ENCODE measurements at places on chromosomes 1 and 21.

DNA sequence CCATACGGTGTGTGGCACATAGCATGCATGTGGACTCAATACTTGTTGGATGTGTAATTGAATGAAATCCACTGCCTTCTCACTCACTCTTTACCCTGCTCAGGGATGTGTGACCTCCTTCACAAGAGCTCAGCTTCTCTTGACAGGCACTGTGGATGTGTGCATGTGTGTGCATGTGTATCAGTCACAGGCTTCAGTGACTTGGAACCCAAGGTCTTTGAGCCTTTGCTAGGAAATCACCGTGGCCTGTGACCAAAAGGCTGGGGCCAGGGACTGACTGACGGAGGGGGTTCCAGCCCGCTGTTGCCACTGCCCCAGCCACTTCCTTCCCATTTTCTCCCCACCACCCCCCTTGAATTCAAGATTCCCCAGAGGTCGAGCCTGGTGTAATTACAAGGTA lies 144.4 kb upstream of the POU3F1 start:
- no peak for DNase-seq

DNA sequence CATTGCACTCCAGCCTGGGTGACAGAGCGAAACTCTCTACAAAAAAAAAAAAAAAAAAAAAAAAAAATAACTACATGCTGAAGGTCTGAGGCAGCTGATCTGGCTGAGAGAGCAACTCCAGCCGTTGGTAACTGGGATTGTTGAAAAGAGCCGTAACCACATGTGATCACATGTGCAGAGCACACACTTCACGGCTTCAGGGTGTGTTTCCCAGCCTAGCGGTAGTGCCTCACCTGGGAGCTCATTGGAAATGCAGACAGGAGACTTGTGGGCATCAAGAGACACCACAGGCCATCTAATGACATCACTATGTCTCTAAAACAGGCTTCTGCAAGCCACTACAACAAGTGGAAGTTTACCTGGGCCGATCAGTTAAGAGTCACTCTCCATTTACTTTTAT lies 11.8 kb upstream of the OTUD7B start:
- peak; percentile 17 for DNase-seq

DNA sequence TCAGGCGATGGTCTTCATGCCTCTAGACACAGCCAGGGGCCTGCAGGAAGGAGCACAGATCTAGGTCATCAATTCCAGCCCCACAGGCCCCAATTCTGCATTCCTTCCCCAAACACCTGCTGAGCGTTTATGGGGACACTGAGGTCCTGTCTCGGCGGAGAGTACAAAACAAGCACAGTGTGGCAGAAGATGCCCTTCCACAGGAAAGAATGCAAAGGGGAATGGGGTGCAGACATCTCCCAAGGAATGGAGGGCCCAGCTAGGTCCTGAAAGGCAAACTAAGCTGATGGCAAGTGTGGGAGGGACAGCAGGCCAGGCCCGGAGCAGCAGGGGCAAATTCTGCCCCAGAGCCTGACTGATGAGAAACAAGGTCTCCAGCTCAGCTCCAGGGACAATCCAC lies 3.5 kb upstream of the S100A8 start:
- DNase-seq: no peak

- no peak for DNase-seq
Measured at GRCh38 chr1:67713057-67713846, 28.3 kb downstream of the GADD45A start.

- no peak for DNase-seq
Measured at GRCh38 chr1:231803353-231803752, 176.8 kb downstream of the DISC1 start.

DNA sequence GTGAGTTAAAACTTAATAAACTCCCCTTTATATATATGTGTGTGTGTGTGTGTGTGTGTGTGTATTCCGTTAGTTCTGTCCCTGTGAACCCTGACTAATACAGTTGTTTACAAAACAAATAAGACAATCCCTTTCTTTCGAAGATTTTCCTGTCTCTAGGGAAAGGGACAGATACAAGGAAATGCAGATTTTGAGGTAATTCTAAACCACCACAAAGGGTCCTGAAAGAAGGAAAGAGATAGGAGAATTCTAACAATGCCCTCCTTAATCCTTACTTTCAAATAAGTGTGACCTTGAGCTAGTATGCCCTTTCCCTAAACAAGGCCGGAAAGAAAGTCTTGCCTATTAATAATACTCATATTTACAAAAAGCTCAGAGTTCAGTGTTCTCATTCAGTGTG lies 164.8 kb upstream of the COL11A1 start:
- no peak for DNase-seq

DNA sequence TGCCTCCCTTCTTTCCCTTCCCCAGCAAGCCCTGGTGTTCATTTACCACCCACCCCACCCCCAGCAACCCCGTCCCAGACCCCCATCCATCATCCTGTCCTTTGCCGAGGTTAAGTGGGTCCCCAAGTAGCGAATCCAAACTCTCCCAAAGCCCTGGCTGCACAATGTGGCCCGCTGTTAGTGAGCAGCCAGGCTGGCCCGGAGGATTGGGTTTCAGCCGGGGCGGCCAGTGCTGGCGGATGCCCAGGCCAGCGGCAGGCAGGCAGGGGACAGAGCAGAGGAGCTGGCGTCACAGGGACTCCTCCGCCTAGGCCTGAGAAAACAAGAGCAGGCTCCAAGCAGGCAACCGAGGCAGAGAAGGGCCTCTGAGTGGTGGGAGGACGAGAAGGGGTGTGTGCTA lies 61.4 kb downstream of the EPHB2 start:
- no peak for DNase-seq

- no peak for DNase-seq
Measured at GRCh38 chr1:5297180-5297885, 642.9 kb downstream of the AJAP1 start.

DNA sequence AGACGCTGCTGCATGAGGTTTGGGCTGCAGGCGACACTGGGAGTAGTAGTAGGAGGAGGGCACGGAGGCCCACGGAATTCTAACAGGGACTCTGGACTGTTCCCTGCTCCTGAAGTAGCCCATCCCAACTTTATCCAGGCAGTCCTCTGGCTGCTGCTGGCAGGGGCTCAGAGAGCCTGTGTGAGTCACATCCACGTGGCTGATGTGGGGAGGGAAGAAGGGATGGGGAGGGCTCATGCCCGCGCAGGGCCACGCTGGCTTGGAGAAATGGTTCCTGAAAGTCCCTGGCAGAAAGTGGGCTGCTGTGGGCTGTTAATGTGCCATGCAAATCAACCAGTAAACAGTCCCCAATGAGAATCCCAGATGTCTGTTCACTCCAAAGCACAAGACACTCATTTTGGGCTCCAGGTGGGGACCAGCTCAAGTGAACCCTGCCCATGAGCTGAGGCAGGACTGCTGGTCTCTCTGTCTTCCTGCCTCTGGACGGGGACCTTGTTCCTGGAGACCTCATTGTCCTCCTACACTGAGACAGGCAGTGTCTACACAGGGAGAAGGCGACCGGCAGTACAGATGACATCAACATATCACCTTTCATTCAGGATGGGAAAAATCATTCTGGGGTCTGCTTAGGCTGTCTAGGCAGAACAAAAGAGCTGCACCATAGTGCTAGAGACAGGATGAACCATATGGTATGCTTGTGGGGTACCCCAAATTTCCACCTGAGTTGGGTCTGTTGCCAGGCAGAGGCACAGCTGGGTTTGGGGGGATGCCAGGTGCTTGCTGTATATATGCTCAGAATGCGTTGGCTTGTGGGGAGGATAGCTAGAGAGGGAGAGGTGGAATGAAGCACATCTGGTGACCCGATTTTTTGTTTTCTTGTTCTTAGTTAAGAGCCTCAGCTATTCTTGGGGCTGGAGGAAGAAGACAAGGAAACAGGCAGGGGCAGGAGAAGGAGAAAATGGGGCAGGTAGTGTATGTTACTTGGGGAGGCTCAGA lies 57.9 kb upstream of the FMOD start:
- no peak for DNase-seq

- no peak for DNase-seq
Measured at GRCh38 chr1:208134491-208134890, 109.7 kb downstream of the PLXNA2 start.

- no peak for DNase-seq
Measured at GRCh38 chr1:189084811-189085210, 1392.9 kb downstream of the BRINP3 start.

- DNase-seq: no peak
Measured at GRCh38 chr1:231931846-231932454, 305.4 kb downstream of the DISC1 start.

- DNase-seq: no peak
Measured at GRCh38 chr1:59747420-59748024, 67.2 kb upstream of the HOOK1 start.

GRCh38 chr1:27349784-27350662 lies 8.2 kb downstream of the SYTL1 start:
- no peak for DNase-seq

GRCh38 chr1:33220676-33221384 lies 35.5 kb upstream of the ZNF362 start:
- no peak for DNase-seq

DNA sequence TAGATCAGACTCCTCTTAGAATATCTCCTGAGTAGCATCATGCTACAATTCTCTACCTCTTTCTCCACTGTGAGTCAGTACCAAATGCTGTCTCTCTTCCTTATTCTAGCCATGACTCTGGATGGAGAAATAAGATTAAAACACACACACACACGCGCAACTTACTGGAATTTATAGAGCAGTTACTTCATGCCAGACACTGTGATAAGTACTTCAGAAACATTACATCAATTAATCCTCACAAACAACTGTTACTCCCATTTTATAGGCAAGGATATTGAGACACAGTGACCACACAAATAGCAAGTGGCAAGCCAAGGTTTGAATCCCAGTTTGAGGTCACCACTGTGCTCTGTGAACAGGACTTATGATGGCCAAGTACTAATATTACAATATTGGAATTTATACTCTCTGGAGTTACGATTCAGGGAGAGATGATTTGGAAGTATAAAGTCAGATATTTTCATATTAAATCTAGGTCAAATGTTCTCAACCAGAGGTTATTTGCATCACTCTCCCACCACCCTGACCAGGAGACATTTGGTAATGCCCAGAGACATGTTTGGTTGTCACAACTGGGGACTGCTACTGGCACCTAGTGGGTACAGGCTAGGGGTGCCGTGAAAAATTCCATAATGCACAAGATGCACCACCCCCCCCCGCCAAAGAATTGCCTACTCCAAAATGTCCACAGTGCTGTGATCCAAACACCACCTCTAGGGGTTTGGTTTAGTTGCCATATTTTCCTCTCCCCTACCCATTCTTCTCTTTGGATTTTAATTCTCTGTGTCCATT lies 221.6 kb downstream of the LTN1 start:
- DNase-seq: no peak

DNA sequence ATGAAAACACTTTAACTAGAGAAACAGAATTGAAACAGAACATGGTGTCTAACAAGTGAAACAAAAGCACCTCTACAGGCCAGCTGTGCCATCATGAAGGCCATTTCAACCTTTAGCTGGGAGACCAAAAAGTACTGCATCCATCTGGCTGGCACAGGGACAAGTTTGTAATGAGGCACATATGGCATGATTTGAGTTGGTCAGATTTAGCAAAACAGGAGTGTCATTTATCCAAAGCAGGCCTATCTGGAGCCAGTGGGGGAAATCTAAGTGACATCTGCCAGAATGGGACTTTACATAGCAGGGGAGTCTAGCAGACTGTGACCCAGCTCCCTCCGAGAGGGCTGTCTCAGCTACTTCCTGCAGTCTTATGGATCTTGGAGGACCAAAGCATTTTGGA lies 51.9 kb downstream of the DNTTIP2 start:
- no peak for DNase-seq

DNA sequence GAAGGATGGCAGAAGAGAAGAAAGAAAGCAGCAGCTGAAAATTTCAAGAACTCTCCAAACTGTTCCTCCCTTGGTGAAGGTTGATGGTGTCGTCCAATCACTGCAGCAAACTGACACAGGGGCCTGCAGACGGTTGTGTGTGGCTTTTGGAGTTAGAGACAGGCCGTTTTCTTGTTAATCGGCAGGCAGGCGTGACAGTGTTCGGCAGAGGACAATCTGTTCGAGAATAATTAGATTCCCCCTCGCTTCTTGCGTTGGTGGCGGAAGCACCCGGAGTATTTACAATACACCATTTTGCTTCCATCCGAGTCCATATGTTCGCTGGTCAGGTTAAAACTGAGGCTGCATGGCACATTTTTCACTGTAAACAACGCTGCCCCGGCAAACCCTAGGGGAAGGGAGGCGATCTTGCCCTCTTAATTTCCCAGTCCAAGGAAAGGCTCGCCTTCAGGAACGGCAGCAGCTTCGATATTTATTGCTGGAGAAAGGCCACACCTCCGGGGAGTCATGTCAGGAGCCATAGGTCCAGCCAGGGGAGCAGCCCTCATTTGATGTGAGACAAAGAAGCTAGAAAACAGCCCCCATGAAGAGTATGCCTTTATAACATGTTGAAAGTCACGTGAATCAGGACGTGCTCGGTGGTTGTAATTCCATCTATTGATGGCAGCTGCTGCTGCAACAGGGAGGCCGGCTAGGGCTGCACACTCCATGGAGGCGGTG lies 360.1 kb downstream of the SMYD3 start:
- no peak for DNase-seq

DNA sequence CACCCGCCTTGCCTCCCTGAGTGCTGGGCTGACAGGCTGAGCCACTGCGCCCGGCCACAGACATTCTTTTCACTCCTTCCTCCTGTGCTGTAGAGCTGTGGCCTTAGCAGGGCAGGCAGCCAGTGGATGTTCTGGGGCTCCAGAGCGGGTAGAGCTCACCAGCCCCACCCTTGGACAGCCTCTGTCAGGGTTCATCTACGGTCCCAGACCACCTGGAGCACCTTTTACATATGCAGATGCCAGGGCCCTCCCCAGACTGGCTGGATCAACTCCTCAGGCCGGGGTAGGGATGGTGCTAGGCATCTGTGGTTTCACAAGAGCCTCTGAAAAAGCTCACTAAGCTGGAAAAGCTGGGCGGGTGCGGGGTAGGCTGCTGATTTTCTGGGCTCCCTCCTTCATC lies 4.6 kb downstream of the ATP13A2 start:
- no peak for DNase-seq

GRCh38 chr1:68313735-68314134 lies 81.4 kb upstream of the WLS start:
- DNase-seq: no peak

DNA sequence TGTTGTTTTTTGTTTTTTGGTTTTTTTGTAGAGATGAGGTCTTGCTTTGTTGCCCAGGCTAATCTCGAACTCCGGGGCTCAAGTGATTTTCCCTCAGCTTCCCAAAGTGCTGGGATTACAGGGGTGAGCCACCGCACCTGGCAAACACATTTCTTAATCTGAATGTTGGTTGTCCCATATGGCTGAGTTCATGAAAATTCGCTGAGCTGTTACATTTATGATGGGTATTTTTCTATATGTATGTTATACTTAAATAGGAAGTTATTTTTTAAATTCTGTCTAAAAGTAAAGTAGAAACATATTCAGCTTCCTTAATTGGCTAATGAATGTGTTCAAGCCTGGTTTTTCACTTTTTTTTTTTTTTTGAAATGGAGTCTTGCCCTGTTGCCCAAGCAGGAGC lies 75.1 kb downstream of the ASH1L start:
- DNase-seq: no peak

Measured in iPS DF 19.7 (cell line).